Activated CD4-positive, alpha-beta T cell treated with anti-CD3 and anti-CD28 coated beads, Interleukin-2, amount 10 ng/mL, durations not matched to agents 7 days and 5 days (primary cell): ENCODE measurements at places on chromosomes 5 and 9. TPM values are rescaled to one million over a fixed set of nuclear protein-coding genes. Genes with fewer than 3 reads are reported as not detected.
A peak's percentile ranks its signal among the peaks of the same experiment; 100 is the strongest.

IL4 gene
- not detected for total RNA-seq

CCDC180 gene
- total RNA-seq: 4.6 TPM

IL3 gene
- total RNA-seq: 0.40 TPM

PFN3 gene
- total RNA-seq: not detected

RXFP3 gene
- total RNA-seq: not detected

PCDHB9 gene
- total RNA-seq: not detected

GRCh38 chr9:81565144-81565543 lies 124.2 kb downstream of the TLE1 start:
- H3K27ac ChIP-seq: no peak overlapping the region
- no peaks in the 10 kb centered on the region for H3K36me3 ChIP-seq
- no peaks in the 10 kb centered on the region for H3K27me3 ChIP-seq
- H3K4me1 ChIP-seq: no peaks in the 10 kb centered on the region

DNA sequence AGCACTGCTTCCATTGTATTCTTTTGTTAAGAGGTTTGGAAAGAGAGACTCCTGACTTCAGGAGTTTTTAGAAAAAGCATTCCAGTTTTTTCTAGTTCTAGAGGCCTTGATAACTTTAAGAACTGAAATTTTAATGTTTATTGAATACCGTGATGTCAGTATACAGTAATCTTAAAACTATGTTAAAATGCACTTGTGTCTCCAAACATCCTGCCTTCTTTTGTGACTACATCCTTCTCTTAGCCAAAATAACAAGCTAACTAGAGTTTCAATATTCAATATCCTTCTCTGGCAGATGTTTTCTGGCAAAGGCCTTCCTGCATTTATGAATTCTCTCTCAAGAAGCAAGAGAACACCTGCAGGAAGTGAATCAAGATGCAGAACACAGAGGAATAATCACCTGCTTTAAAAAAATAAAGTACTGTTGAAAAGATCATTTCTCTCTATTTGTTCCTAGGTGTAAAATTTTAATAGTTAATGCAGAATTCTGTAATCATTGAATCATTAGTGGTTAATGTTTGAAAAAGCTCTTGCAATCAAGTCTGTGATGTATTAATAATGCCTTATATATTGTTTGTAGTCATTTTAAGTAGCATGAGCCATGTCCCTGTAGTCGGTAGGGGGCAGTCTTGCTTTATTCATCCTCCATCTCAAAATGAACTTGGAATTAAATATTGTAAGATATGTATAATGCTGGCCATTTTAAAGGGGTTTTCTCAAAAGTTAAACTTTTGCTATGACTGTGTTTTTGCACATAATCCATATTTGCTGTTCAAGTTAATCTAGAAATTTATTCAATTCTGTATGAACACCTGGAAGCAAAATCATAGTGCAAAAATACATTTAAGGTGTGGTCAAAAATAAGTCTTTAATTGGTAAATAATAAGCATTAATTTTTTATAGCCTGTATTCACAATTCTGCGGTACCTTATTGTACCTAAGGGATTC lies 43.1 kb downstream of the NDFIP1 start:
- H3K27me3 ChIP-seq: no peaks in the 10 kb centered on the region
- H3K36me3 ChIP-seq: peaks cover 28% of the 10 kb centered on the region
- no peak overlapping the region for H3K4me3 ChIP-seq
- no peak overlapping the region for H3K27ac ChIP-seq
- DNase-seq: peak; percentile 77

GRCh38 chr5:173757403-173758209 lies 130.5 kb upstream of the CPEB4 start:
- no peak for DNase-seq
- H3K4me1 ChIP-seq: no peaks in the 10 kb centered on the region
- H3K36me3 ChIP-seq: no peaks in the 10 kb centered on the region
- H3K27me3 ChIP-seq: peaks cover 3% of the 10 kb centered on the region
- H3K4me3 ChIP-seq: no peak overlapping the region
- no peak overlapping the region for H3K27ac ChIP-seq

- no peaks in the 10 kb centered on the region for H3K27me3 ChIP-seq
- no peaks in the 10 kb centered on the region for H3K4me1 ChIP-seq
- H3K27ac ChIP-seq: no peak overlapping the region
- no peak overlapping the region for H3K4me3 ChIP-seq
These were observed 122.0 kb upstream of the STC2 start for GRCh38 chr5:173450188-173450587.

GRCh38 chr5:38598994-38599617 lies 42.7 kb upstream of the LIFR start:
- H3K36me3 ChIP-seq: no peaks in the 10 kb centered on the region
- peaks cover 9% of the 10 kb centered on the region for H3K27me3 ChIP-seq
- H3K27ac ChIP-seq: no peak overlapping the region
- DNase-seq: no peak

DNA sequence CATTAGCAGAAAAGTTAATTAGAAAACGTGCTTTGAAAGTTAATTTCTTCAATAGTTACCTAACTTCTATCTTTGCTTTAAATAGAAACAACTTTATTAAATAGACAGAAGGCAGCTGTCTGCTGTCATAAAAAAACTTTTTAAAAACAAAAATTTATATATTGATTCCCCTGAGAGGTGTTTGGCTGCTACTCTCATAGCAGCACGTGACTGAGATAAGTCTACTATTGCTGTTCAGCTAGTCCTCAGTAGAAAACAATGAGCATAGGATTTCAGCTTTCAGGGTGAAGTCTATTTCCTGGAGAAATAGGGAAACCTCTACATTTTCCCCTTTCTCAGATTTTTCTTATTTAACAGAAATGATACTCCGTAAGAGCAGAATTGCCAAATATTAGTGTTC lies 135.0 kb upstream of the FBN2 start:
- no peak for DNase-seq
- no peak overlapping the region for H3K4me3 ChIP-seq

DNA sequence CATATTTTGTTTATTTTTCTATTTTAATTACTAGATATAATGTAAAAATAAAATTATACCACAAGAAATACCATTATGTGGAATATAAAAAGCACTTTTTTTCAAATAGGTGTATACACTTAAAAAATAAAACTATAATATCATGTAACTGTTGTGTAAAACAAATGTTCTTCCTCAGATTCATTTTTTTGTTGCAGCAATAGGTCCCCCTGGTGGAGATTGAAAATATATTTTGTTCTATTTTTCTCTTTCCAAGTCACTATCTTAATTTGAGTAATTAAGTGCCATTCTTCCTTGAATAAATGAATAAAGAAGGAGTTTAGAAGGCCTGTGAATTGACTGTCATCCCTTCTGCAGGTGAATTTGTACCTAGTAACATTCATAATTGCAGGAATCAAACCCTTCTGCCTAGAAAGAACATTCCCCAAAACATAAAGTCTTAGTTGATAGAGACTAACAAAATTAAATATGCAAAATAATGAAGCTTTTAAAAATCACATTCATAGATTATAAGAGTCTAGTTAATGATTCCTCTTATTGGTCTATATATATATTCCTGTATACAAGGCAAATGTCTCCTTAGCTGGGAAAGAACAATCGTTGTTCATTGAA lies 23.4 kb downstream of the CETN3 start:
- no peak overlapping the region for H3K4me3 ChIP-seq
- H3K36me3 ChIP-seq: no peaks in the 10 kb centered on the region
- H3K4me1 ChIP-seq: peaks cover 2% of the 10 kb centered on the region
- H3K27ac ChIP-seq: no peak overlapping the region
- H3K27me3 ChIP-seq: peaks cover 5% of the 10 kb centered on the region
- no peak for DNase-seq

DNA sequence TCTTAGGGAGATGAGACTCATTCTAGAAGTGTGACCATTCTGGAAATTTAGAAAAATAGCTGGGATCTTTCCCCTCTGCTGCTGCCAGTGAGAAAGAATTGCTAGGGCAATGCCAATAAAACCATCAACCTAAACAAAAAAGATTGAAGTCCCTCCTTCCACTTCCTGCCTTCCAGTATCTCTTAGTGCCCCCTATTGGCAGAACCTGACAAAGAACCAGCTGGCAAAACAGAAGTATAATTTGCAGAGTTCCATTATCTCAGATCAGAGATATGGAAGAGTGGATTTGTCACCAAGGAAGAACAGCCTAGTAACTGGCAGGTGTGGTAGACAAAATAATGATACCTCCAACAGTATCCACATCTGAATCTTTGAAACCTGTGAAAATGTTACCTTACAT lies 13.8 kb upstream of the PLCXD3 start:
- no peak overlapping the region for H3K4me3 ChIP-seq
- H3K4me1 ChIP-seq: no peaks in the 10 kb centered on the region
- no peaks in the 10 kb centered on the region for H3K36me3 ChIP-seq

GRCh38 chr9:401223-401622 lies 186.6 kb downstream of the DOCK8 start:
- no peaks in the 10 kb centered on the region for H3K27me3 ChIP-seq
- peaks cover 76% of the 10 kb centered on the region for H3K36me3 ChIP-seq
- no peak for DNase-seq
- peak overlapping the region; percentile 41 for H3K27ac ChIP-seq
- H3K4me3 ChIP-seq: no peak overlapping the region
- no peaks in the 10 kb centered on the region for H3K4me1 ChIP-seq

GRCh38 chr5:115098041-115098702 lies 71.5 kb downstream of the TRIM36 start:
- no peak overlapping the region for H3K4me3 ChIP-seq
- H3K4me1 ChIP-seq: no peaks in the 10 kb centered on the region
- peaks cover 10% of the 10 kb centered on the region for H3K27me3 ChIP-seq
- peak; percentile 45 for DNase-seq
- no peak overlapping the region for H3K27ac ChIP-seq
- no peaks in the 10 kb centered on the region for H3K36me3 ChIP-seq

DNA sequence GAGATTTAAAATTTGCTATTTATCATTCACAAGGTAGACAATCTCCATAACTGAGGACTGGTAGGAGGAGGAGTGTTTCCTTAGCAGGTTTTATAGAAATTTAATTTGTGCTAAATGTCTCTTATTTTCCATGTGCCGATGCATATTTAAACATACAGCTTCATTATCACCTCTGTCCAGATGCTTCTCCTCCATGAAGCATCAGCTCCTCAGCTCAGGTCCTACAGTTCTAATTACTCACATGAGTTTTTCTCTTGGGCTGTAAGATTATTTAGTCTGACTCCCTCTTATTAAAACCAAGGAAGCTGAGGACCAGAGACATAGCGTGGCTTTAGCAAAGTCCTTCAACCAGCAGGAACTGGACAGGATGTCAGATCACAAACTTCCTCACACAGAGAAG lies 300.2 kb upstream of the PANK3 start:
- peaks cover 3% of the 10 kb centered on the region for H3K4me1 ChIP-seq
- no peak overlapping the region for H3K27ac ChIP-seq
- DNase-seq: no peak
- peaks cover 8% of the 10 kb centered on the region for H3K27me3 ChIP-seq
